NCI-H1930 (cell line): ENCODE measurements at places on chromosomes 5 and 9.
A peak's percentile ranks its signal among the peaks of the same experiment; 100 is the strongest.

DNA sequence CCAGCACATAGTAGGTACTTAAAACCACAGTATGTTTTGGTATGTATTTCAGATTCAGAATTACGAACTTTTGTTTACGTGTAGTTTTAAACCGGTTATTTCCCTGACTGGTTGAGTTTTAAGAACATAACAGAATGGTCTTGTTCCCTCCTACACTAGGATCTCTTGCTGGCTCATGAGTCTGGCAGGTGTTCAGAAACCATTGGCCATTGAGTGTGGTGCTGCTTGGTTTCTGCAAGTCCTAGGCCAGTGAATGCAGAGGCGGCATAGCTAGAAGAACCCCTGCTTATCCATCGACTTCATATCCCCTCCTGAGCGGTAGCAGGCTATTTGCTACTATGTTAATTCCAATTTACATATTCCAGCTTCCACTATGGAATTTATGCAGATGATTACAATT, 65.6 kb downstream of the GPR21 start:
- no peak for DNase-seq

DNA sequence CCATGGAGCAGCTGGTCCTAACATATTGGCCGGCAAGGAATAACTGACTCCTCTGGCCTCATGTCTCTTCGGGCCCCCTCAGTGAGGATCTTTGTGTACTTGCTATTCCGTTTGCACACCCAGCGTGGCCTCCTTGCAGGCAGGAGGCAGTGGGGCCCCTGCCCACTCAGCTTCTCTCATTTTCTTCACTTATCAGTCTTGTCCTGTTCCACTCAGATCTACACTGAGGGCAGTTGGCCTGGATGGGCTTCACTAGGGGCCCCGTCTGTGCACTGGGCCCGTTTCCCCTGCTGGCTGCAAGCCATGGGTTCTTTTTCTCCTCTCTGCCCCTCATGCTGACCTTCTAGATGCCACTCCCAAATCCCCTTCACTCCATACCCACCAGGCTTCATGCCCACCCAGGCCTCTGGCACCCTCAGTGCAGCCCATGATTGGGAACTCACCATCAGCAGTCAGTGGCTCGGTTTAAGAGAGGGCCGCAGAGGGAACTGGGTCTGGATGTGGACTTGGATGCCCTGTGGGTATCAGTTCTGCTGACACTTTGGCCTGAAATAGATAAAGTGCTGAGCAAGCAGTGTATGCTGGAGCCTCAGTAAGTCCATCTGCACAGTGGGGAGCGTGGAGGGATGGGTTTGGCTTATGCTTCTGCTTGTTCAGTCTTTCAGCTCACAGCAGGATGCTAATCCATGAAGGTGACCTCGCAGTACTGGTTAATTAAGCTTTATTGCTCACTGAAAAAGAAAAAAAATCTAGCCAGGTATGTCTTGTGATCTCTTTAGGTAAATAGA, 57.9 kb downstream of the ERBIN start:
- DNase-seq = no peak

DNA sequence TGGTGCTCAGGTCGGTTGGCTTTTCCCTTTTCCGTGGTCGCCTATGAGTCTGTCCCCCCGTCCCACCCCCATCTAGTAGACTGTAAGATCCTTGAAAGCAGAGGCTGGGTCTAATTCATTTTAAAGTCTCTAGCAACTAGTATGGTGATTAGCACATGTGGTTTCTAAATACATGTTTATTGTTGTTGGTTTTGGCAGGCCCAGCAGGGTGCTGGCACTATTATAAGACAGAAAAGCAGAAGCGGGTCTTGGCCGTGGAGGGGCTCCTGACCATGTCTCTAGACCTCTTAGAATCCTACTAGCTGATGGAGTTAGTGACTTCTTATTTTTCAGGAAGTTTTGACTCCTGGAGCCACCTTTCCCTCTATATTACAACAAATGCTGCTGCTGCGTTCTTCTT, 61.5 kb upstream of the TNFSF8 start:
- no peak for DNase-seq

DNA sequence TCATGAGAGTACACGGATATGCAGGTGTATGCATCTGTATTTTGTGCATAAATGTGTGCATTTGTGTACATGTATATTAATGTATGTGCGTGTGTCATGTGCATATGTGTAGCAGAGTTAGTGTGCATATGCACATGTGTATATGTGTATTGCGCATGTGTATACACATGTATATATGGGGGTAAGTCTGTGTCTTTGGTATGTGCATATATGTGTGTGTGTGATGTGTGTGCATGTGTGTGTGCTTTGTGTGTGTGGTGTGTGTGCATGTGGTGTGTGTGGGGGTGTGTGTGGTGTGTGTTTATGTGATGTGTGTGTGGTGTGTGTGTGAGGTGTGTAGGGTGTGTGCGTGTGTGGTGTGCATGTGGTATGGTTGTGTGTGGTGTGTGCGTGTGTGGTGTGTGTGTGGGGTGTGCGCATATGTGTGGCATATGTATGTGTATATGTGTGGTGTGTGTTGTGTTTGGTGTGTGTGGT, 13.1 kb upstream of the CTSL start:
- no peak for DNase-seq

DNA sequence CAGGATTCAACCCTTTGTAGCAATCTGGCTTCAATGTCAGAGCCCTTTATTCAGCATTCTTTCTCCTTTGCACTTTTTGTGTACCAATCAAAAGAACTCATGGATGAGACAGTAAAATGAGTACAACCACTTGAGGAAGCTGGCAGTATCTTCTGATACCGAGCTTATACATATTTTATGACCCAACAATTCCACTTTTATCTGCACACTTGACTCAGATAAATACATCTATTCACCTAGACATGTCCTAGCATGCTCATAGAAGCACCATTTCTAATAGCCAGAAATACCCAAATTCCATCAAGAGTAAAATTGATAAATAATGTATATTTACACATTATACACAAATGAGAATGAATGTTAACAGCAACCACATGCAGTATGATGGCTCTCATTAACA, 111.2 kb upstream of the PTGER4 start:
- DNase-seq = no peak

GRCh38 chr5:81147886-81148571, 85.1 kb upstream of the CKMT2 start:
- no peak for DNase-seq

- no peak for DNase-seq
Measured at GRCh38 chr5:78447775-78448424, 87.5 kb downstream of the SCAMP1 start.

GRCh38 chr5:1787472-1788047, 12.1 kb downstream of the MRPL36 start:
- no peak for DNase-seq

DNA sequence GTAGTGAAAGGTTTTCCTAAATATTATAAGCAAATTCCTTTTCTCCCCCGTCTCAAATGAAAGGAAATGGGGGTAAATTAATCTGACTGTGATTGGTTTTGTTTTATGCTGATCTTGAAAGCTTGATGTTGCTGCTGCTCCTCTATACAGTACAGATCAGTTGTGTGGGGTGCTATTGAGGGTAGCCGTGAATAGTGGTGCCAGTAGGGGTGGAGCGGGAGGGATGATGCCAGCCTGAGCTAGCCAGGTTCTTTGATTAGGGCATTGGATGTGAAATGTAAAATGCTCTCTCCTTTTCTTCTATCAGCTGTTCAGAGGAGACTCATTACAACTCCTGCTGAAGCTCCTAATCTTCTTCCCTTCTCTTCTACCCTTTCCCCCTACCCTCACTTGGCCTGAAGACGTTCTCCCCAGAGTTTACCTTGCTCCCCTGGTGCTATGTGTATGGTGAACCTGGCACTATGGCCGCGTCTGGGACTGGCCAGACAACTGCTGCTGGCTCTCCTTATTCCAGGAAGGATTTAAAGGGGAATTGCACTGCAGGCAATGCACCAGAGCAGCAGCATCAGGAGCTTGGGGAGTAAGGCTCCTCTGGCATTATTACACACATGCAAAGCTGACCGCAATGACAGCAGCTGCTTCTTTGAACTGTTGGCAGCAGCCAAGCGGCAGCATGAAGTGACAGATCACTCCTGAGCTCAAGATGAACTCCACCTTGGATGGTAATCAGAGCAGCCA, 566 bp downstream of the GPR21 start:
- no peak for DNase-seq

GRCh38 chr9:92122061-92122460, 6.8 kb upstream of the SPTLC1 start:
- no peak for DNase-seq

DNA sequence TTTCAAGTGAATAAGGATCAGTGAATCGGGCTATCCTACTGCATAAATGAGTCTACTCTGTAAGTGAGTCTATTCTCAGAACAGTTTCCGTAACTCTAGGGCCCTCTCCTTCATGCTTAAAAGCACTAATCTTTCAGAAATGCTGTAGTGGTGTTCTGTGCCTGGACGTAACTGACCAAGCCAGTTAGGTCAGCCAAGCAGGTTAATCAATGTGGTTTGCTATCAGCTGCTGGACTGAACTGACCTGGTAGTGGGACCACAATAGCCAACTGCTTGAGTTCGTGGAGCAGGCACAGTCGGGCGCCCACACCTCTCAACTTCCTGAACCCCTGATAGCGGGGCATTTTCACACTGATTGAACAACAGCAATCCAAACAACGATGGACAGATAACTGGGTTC, 6.8 kb downstream of the SLC1A3 start:
- DNase-seq = no peak

GRCh38 chr9:122332083-122332482, 38.7 kb upstream of the PTGS1 start:
- DNase-seq = no peak

DNA sequence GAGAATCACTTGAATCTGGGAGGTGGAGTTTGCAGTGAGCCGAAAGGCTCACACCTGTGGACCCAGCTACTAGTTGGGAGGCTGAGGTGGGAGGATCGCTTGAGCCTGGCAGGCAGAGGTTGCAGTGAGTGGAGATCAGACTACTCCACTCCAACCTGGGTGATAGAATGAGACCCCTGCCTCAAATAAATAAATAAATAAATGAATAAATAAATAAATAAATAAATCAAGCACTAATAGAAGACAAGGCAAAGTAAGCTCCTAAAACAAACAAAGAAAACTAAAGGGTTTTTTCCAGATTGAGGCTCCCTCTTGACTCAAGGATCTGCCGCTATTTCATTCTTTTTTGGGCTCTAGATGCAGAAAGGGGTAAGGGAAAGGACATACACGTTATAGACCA, 34.7 kb upstream of the CLINT1 start:
- DNase-seq = no peak

- no peak for DNase-seq
Measured at GRCh38 chr5:38948501-38948900, 102.7 kb downstream of the OSMR start.

DNA sequence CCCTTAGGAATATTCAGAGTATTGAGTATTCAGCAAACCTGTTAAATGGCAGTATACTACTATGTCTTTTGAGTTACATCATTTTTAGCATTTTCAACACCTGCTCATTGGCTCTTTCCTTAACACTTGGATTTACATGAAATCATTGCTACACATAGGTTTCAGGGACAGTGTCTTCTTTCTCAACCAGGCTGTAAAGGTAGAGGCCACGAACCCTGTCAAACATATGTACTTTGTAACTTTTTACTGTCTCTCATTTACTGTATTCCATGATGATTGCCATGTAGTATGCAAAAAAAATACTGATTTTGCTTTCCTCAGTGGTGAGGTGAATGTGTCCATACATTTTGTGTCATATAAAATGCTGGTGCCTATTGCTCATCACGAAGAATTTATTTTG, 264.4 kb downstream of the SLCO4C1 start:
- no peak for DNase-seq

GRCh38 chr5:134124289-134125038, 10.0 kb downstream of the TCF7 start:
- no peak for DNase-seq

GRCh38 chr5:147403651-147404640, 105.9 kb downstream of the DPYSL3 start:
- no peak for DNase-seq

DNA sequence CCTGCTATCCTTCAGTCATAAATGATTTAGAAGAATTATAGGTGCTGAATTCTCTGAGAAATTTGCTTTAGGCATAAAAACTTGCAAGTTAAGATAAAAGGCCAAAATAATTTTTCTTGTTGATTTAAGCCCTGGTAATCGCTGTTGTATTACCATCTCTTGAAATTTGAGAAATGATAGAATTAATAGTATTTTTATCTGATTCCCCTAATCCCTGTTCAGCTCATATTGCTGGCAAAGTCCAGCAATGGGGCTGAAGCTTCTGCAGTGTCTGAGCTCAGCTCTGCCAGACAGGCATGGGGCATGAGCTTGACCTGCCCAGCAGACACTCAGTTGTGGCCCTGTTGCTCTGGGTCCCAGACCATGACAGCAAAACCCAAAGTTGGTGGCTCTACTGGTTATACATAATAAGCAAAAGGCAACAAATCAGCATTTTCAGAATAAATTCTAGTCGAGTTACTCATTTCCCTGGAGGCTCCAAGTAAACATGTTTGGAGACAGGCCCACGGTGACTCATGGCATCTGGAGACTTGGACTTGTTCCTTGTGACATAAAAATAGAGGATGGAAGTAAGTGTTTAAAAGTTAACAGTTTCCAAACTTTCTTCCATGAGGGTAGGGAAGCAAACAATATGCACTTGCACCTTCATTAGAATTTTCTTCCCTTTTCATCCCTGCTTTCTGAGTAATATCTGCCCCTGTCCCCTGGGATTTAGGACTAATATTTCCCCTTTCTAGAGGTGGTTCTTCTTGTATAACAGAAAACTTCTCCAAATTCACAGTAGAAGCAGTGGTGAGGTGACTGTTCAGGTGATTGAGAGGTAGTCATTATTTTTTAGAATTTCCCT, 60.2 kb upstream of the SLC2A8 start:
- no peak for DNase-seq

- peak; percentile 12 for DNase-seq
Measured at GRCh38 chr5:180605554-180606214, 14.4 kb upstream of the SCGB3A1 start.

- DNase-seq = no peak
Measured at GRCh38 chr5:154945695-154946301, 4.9 kb downstream of the MRPL22 start.

GRCh38 chr5:41246376-41246775, 33.0 kb upstream of the C6 start:
- DNase-seq = no peak

GRCh38 chr5:95619514-95620029, 315 bp upstream of the GPR150 start:
- DNase-seq = no peak

- DNase-seq = no peak
Measured at GRCh38 chr9:102550886-102551285, 444.2 kb upstream of the CYLC2 start.

- no peak for DNase-seq
Measured at GRCh38 chr5:74261421-74261820, 379.1 kb downstream of the ENC1 start.

- no peak for DNase-seq
Measured at GRCh38 chr5:146016764-146017484, 80.5 kb downstream of the SH3RF2 start.
